Hematopoietic multipotent progenitor cell (in vitro differentiated cells): ENCODE measurements at places on chromosomes 16 and 17.

- DNase-seq = no peak
Observed at GRCh38 chr17:4204710-4205173, 59.0 kb downstream of the ANKFY1 start.

- no peak for DNase-seq
Observed at GRCh38 chr17:77681861-77682260, 276.6 kb upstream of the TNRC6C start.

DNA sequence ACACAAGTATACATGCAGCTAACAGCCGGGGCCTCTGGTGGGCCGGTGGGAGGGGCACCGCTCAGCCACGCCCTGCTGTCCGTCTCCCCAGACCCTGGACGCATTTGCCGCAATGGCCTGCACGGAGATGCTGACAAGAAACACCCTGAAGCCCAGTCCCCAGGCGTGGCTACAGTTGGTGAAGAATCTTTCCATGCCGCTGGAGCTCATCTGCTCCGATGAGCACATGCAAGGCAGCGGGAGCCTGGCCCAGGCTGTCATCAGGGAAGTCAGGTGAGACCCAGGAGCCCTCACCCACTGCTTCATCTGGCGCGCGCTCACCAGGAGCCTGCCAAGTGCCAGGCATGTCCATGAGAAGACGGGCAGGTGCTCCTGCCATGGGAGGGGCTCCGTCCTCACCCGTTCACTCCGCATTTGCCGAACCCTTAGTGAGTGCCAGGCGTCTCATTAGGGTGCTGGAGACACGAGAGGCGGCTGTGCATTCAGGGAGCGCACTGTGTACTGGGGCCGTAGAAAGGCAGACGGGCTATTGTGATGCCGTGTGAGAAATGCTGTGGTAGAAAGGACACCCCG, 51.4 kb upstream of the ENDOV start:
- DNase-seq = no peak

- DNase-seq = no peak
Observed at GRCh38 chr16:283033-283805, at the start of gene PDIA2. TSS of gene PDIA2 (plus strand) at chr16:283164. CDS start at chr16:283170, 6 bp downstream.

- DNase-seq = no peak
Observed at GRCh38 chr17:48148854-48149786, 41.6 kb downstream of the SNX11 start.

GRCh38 chr17:68125111-68125870, 89.8 kb downstream of the KPNA2 start:
- no peak for DNase-seq

- no peak for DNase-seq
Observed at GRCh38 chr17:74471341-74471740, 4.9 kb downstream of the CD300A start.

DNA sequence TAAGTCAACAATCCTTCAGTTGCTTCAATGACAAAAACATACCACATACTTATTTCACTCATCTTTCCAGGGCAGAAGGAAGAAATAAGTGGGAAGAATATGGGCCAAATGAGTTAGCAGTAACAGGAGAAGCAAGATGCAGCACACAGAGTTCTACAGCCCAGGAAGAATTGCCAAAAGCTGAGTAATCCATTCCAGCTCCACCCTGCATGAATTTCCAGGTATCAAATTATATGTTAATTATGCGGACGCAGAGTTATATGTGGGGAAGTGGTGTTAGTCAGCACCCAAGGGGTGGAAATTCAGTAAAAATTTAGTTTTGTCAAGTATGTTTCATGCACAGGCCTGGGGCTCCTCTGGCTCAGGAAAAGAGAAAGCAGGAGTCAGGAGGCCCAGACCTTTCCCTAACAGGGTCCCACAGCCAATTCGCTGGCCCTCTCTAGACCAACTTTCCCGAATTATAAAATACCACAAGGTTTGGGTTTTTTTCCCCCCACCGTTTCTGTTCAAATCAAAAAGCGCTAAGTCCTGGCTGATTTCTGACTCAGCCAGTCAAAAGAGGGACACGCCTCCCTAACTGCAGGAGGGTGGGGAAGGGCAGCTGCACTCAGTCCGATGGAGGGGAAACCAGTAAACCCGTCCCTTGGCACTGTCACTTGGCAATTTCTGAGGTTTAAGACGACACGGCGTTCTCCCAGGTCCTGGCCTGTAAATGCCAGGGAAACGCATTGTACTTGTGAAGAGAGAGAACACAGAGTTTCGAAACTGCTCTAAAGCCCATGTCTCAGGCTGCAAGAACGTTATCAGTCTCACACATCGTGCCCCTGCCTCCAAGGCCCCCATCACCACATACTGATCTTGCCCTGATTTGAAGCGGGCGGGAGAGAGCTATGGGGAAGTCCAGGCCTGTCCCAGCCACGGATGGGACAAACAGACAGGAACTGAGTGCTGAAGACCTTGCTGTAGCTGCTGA, 58.1 kb downstream of the ZFHX3 start:
- DNase-seq = peak; percentile 29

GRCh38 chr17:78735832-78736525, 46.1 kb downstream of the CYTH1 start:
- DNase-seq = no peak

- no peak for DNase-seq
Observed at GRCh38 chr17:27343977-27344607, 50.2 kb downstream of the WSB1 start.

GRCh38 chr17:49952209-49952911, 16.6 kb upstream of the DLX4 start:
- peak; percentile 45 for DNase-seq

GRCh38 chr17:27633312-27634025, 2.5 kb downstream of the LGALS9 start:
- no peak for DNase-seq

DNA sequence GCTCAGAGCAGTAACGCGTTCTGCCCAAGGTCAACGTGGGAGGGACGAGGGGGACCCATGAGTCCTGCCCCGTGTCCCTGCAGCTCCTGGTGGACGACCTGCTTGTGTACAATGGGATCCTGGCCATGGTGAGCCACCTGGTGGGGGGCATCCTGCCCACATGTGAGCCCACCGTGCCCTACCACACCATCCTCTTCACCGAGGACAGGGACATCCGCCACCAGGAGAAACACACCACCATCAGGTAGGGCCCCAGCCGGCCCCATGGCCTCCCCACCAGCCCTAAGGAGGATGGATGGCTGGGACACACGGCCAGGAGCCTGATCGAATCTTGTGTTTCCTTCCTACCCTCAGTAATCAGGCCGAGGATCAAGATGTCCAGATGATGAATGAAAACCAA, 227.6 kb downstream of the KATNIP start:
- DNase-seq = no peak

- no peak for DNase-seq
Observed at GRCh38 chr16:79632289-79632688, 31.8 kb upstream of the MAF start.

- DNase-seq = no peak
Observed at GRCh38 chr16:1308036-1308976, 1.1 kb upstream of the UBE2I start.

DNA sequence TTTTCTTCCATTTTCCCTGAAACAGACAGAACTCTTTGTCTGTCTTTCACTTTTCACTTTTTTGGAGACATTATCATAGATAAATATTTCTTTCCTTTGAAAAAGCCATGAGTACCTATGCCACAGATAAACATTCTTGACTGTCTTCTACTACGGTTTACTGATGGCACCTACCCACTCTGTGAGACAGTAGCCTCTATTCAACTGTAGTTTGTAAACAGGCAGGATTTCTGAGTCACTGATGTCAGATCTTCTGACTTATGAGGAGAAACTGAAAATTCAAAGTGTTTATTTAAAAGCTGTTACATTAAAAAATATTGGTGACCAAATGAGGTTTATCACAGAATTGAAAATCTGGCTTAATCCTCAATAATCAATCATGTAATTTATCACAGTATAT, 658.4 kb downstream of the TOX3 start:
- DNase-seq = no peak

- DNase-seq = peak; percentile 50
Observed at GRCh38 chr17:2954898-2955445, 108.4 kb downstream of the OR1D5 start.

DNA sequence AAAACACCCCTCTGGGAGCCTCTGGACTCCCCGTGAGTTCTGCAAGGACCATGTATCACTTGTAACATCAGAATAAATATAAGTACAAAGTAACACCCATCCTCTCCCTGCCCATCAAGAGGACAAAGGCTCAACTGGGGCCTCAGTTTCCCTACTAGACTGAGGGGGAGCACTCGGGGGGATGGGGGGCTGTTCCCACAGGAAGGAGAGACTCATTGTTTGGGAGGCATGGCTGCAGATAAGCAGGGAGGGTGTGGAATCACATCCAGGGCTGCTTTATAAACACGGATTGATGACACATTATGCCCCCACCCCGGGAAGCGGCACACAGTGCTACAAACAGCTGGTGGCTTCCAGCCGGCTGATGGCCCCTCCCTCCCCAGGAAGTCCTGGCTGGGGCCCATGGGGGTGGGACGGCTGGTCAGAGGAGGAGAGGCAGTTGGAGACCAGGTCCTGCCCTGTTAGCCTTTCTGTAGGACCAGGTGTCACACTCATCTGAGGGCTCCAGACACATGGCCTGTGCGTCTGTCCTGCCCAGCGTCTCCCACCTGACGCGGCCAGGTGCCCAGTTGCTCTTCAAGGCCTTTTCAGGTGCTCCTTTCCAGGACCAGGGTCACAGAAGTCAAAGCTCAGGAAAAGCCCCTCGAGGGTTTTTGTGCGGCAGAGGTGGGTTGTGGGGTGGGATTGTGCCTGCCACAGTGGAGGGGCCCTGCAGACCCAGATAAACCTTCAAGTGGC, 1.3 kb upstream of the MPG start:
- DNase-seq = no peak

GRCh38 chr17:76561332-76561731, 21.5 kb downstream of the PRCD start:
- DNase-seq = no peak

DNA sequence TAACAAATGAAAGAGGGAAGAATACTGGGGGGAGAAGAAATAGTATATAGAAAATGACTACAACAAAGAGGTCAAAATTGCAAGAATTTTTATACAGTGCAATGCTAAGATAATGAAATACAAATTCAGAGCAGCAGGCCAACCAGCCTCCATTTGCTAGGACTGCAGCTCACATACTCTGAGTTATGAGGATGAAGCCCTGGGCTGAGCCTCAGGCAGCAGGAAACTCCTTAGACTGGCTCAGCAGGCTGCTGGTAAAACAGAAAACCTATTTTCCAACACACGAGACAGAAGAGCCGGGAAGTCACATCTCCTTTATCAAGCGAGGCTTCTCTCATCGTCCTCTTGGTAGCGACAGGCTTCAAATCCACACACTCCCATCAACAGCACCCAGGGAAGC, 296.5 kb downstream of the SLC39A11 start:
- no peak for DNase-seq

- no peak for DNase-seq
Observed at GRCh38 chr16:8295513-8296237, 294.6 kb downstream of the TMEM114 start.

DNA sequence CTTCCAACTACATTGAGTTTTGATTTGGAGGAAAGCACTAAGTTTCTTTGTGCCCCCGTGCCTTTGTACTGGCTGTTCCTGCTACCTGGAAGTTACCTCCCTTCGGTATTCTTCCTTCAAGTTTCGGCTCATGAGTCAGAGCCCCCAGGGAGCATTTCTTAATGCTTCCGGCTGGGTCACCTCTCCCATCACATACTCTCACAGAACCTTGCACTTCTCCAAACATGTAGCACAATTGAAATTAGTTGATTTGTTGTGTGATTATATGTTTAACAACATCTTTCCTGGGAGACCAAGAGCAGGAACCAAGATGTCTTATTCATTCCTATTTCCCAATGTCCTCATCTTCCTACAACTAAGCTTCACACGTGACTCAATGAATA, 158.6 kb upstream of the CDH5 start:
- DNase-seq = no peak

DNA sequence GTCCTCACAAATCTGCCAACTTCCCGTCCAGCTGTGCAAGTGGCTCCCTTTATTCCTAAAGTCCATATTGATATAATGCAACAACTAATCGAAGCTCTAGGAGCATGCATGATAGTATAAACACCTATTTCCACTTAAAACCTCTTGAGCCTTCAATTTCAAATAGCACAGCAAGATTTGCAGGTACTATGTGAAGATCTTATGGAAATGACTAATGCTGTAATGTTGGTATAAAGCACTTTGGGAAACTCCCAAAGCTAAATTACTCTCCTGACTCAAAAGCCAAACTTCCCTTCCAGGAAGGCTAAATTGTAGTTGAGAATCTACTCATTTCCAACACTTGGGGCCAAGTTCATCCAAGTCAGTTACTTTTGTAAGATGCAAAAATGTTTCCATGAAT, 287.6 kb upstream of the CDH11 start:
- no peak for DNase-seq

DNA sequence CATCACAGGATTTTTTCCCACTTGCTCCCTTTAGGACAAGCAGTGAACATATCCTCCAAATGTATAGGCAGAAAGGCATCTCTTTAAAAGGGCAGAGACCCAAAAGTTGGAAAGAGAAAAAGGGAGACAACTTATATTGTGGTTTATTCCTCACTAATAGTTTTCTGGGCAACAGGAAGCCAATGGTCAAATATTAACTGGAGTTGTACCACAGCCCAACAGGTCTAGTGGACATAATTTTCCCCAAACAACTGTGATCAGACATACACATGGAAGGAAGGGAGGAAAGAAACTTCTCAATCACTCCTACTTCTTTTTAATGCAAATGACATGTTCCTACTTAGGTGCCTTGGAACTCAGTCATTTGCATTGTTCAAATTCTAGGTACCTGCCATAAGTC, 78.4 kb downstream of the SOX9 start:
- DNase-seq = no peak

DNA sequence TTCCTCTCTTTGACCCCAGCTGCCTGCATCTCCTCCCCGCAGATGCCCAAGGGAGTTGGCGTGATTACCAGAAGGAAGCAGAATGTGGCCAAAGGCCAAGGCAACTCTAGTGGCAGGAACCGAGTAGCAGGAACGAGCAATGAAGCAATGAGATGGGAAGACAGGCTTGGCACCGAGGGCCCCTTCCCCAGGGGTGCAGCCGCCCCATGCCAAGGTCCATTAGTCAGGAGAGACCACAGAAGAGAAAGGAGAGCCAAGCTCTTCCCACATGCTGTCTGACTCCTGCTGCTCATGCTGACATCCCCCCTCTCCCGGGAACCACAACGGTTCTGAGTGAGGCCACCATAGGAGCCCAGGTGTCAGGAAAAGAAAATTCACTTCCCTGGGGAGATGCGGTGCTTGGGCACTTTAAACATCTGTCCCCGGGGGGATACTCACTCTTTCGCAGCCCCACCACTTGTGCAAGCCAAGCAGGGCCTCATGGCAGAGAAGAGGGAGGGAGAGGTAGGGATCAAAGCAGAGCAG, 67.4 kb downstream of the MYO18A start:
- no peak for DNase-seq

GRCh38 chr17:63398680-63399079, 47.4 kb downstream of the CYB561 start:
- no peak for DNase-seq
